ENCODE measurements at places on chromosomes 1 and 21.

DNA sequence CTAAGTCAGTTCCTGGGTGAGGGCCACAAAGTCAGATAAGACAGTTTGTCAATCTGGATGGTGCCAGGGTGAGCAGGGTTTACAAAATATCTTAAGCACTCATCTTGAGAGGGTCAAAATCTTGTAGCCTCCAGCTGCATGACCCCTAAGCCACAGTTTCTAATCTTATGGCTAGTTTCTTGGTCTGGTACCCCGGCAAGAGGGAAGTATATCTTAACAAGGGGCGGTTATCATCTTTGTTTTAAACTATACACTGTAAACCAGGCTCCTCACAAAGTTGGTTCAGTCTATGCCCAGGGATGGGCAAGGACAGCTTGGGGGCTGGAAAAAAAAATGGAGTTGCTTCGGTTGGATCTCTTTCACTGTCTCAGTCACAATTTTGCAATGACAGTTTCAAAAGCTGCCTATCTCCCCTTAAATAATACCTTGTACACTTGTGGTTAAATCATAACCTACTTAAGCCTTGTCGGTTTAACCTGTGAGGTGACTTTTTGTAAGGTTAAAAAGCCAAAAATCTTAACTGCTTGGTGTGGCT, 7.8 kb upstream of the CD46 start:
- no peak for DNase-seq

DNA sequence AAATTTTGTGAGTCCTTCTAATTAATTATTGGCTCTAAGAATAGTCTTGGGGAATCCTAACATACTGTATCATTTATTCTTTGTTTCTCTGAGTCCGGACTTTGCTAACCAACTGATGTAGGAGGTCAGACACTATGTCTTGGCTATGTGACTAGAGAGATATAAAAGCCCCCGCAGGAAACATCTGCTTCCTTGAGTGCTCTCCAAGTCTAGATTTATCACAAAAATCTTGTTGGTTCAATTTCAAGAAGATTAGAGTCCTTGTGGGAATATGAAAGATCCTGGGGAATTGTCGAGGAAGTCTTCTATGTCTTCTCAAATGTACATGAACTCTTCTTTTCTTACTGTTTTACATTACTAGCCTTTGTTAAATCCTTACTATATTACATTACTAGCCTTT, 1712.5 kb downstream of the NCAM2 start:
- no peak for DNase-seq

- DNase-seq, result no peak
These were observed 75.2 kb downstream of the KIFAP3 start for GRCh38 chr1:169999331-169999741.

- no peak for DNase-seq
These were observed 3.5 kb downstream of the KCNJ9 start for GRCh38 chr1:160084771-160085321.

GRCh38 chr1:3192825-3193224, 123.8 kb downstream of the PRDM16 start:
- no peak for DNase-seq

GRCh38 chr1:201562257-201562656, 23.3 kb downstream of the NAV1 start:
- no peak for DNase-seq

GRCh38 chr1:43930168-43930948, 3.2 kb upstream of the ARTN start:
- DNase-seq, result no peak

GRCh38 chr1:113320272-113320671, 70.0 kb upstream of the MAGI3 start:
- DNase-seq, result no peak

DNA sequence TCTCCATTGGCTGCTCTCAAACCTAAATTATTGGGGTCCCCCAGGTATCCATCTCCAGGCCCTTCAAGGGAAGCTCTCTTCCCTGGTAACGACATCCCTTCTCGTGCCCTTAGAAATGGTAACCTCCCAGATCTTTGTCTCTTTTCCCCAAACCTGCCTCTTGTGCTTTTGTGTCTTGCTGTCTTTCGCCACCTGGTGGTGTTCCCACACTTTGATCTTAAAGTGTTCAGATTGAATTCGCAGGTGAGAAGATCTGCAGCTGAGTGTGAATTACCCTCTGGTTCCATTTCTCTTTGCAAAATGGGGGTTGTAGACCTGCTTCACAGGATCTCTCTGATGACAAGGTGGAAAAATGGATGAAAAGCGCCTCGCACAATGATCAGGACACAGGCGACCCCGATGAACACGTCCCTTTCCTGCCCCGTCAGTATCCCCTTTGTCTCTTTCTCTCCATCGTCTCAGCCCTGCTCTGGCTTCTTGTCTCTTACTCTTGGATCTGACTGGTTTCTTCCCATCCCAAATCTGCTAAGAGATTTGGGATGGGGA, 53.1 kb downstream of the DOP1B start:
- no peak for DNase-seq

DNA sequence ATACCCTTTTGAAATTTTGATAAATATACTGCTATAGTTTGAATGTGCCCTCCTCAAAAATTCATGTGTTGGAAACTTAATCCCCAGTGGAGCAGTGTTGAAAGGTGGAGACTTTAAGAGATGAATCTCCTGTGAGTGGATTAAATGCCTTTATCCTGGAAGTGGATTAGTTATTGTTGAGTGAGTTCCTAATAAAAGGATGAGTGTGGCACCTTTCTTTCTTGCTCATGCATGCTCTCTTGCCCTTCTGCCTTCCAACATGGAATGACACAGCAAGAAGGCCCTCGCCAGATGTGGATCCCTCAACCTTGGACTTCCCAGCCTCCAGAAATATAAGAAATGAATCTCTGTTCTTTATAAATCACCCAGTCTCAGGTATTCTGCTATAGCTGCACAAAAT, 51.8 kb downstream of the CD160 start:
- DNase-seq, result no peak

DNA sequence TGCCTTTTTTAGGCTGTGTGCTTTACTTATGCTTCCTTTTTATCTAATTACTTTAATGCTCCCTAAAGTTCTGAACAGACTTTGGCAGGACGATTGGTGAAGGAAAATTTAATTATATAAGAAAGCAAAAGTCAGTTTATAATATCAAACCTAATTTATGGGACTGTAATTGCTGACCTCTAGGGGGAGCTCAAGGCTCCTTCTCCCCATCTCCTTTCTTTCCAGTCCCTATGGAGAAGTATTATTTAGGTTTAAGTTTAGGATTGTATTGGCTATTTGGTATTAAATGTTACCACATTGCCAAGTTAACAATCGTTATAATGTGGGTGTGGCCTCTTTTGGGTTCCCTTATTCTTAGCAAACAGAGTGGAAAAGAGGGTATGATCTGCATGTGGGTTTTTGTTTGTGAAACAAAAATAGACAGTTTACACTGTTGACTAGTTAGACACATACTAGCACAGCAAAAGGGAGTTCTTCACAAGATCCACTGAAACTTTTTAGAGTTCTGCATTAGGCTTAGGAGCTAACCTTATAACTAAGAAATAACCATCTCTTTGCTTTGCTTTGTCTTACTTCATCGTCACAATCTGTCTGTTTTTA, 48.2 kb upstream of the TNFSF4 start:
- no peak for DNase-seq

- no peak for DNase-seq
These were observed 68.3 kb upstream of the TARDBP start for GRCh38 chr1:10943991-10944730.

- no peak for DNase-seq
These were observed 18.0 kb upstream of the ETV3L start for GRCh38 chr1:157117527-157118057.

- no peak for DNase-seq
These were observed 31.9 kb downstream of the MIXL1 start for GRCh38 chr1:226255380-226255779.

DNA sequence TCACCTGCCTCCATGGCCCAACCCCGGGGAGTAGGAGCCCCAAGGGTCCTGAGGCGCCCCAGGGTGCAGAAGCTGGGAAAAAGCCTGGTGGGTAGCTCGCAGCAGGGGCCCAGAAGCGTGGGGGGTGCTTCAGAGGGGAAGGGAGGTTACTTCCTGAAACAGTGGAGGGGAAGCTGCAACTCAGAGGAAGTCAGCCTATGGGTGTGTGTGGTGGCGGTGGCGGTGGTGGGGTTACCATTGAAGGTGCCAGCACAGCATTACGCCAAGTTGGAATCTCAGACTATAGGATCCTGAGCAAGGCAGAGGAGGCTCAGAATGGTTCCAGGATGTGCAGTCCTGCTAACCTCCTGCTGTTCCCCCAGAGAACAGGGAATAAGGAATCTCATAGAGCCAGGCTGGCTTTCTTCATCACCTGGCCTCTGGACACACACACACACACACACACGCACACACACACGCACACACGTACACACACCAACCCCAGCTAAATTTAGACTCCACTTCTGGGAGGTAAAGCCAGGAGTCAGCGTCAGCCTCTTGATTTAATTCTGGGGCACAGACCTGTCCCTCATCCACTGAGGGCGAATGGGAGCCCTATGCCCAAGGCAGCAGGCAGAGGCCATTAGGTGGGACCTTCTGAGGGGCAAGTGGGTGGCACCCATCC, 1.3 kb downstream of the DENND4B start:
- DNase-seq, result no peak

GRCh38 chr1:160776178-160776577, 19.8 kb upstream of the LY9 start:
- no peak for DNase-seq

GRCh38 chr1:71083271-71083670, 2.4 kb upstream of the ZRANB2 start:
- DNase-seq, result no peak

GRCh38 chr1:35111106-35111505, 31.9 kb downstream of the ZMYM1 start:
- DNase-seq, result no peak

All from progenitor cell of endocrine pancreas (in vitro differentiated cells).